ENCODE measurements at places on chromosomes 4 and X.

DNA sequence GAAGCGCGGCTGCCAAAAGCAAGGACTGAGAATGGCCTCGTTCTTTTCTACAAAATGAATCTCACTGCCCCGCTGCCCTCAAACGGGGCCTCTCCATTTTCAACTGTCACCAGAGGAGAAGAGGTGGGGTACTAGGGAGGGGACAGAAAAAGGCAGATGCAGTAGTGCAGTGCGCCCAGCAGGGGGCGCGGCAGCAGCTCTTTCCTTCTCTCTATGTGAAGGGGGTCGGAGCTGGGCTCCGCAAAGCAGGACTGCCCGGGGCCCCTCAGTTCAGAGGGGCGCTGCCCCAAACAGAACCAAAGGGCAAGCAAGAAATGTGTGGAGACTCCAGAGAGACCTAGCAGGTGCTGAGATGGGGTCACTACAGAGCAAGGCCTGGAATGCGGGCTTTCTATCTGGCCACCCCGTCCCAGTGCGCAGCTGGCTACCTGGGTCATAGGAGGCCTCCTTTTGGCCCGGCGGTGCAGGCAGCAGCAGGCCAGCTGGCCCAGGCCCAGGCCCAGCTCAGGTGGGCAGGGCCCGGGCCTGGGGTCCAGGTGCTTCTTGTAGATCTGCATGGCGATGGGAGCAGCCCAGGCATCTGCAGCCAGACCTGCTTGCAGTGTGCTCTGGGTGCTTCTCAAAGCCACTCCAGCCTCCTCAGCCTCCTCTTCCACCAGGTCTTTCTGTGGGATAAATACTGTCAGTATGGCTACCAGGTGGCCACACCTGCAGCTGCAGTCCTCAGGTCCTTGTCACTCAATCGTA lies 5.9 kb downstream of the IRAK1 start:
- no peak for DNase-seq

- no peak for DNase-seq
These were observed 19.0 kb downstream of the PHKA2 start for GRCh38 chrX:18964901-18965300.

GRCh38 chrX:122113376-122113775 lies 1066.0 kb downstream of the GLUD2 start:
- no peak for DNase-seq

GRCh38 chr4:99518601-99519295 lies 7.9 kb downstream of the C4orf17 start:
- no peak for DNase-seq

DNA sequence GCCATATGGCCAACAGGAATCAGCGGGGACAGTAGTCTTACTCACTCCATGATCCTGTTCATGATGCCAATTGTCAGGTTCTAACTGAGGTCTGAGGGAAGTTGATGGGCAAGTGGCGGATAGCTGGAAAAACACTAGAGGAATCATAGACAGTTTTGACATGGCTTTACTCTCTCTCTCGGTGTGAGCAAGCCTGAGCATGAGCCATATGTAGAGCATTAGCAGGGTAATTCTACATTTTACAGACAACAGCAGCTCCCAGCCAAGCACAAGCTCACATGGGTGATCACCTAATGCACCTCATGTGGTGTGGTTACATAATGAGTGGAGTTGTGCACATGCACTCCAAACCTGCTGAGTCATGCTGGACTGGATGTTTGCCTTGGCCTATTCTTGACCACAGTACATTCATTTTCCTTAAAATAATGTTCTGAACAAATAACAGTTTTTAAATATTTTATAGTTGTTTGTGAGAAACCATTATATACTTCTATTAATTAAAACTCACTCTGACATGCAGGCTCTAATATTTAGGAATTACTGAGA lies 429.2 kb downstream of the GPAT3 start:
- DNase-seq, result no peak

GRCh38 chrX:25288676-25289075 lies 272.9 kb upstream of the ARX start:
- no peak for DNase-seq

- DNase-seq, result no peak
These were observed 97.6 kb upstream of the NKX1-1 start for GRCh38 chr4:1503583-1504471.

DNA sequence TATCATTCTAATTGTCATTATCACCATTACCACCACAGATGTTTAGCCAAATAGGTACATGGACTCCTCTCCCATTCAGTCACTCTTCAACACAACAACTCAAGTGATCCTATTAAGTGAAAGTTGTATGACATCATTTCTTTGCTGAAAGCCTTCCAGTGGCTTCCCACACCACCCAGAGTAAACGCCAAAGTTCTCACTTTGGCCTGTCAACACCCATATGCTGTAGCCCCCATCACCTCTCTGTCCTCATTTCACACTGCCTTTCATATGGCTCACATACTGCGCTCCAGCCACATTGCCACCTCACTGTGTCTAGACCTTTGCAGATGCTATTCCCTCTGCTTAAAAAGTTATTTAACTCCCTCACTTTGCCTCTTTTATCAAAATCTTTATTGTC lies 682.3 kb downstream of the ADGRL3 start:
- no peak for DNase-seq

GRCh38 chr4:183823434-183823833 lies 81.7 kb upstream of the STOX2 start:
- DNase-seq, result no peak

GRCh38 chr4:99945718-99946355 lies 581 bp downstream of the DNAJB14 start:
- peak; percentile 68 for DNase-seq

Measured in right kidney (tissue), 9 donors.